EL (cell line): ENCODE measurements at places on chromosomes 3 and 15.

DNA sequence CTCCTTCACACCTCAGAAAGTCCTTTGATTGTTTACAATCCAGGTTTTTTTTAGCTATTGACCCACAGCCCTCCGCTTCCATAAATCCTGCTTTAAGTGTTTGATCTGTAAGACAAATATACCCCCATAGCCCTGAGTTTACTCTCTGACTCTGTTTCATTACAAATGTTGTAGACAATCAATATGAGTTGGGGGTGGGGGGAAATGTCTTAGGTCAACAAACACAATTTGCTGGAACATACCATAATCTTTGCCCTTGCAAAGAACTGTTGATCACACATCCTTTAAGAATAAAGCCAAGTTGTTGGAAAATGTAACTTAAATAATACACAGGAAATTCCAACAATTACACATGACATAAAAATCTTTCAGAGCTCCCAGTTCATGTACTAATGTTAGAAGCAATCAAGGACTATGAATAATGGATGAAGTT is 301.8 kb upstream of the SEMA6D start:
- peak; percentile 23 for DNase-seq

DNA sequence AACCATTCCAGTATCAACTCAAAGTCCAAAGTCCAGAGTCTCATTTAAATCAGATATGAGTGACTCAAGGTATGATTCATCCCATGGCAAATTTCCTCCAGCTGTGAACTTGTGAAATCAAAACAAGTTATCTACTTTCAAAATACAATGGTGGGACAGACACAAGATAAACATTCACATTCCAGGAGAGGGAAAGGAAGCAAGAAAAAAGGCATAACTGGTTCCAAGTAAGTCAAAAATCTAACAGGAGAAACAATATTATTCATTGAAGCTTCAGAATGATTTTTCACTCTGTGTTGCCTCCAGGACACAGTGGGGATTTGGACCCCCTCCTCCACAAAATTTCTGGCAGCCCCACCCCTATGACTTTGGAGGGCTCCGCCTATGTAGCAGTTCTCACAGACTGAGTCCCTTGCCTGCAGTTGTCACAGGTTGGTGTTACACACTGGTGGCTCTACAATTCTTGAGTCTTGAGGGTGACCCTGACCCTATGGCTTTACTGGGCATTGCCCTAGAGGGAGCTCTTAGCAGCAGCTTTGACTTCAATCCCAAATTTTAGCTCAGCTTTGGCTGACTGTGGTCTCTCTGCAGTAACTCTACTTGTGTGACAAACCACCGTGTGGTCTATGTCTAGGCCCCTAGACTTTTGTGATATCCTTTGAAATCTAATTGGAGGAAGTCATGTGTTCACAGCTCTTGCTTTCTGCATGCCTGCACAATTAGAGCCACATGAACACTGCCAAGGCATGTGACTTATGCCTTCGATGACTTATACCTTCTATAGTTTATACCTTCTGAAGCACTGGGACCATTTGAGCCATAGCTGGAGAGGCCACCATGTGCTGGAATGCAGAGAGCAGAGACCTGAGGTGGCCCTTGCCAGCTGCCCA is 644.2 kb downstream of the GRM7 start:
- no peak for DNase-seq

DNA sequence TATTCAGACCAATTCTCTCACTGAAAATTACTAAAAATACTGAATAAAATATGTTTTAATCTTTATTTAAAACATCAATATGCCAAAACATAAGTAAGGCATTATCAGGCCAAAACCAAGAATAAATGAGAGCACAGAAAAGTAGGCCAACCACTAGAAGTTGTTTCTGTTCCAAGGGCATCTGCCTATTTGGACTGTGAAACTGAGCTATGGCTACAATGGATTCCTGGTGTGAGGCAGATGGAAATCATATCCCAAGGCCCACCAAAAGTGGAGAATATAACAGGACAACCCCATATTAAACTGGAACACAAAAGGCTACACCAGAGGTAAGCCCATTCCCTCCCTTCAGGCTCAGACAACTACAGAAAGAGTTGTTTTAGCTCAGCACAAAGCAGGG is 302.8 kb upstream of the IL12A start:
- no peak for DNase-seq

DNA sequence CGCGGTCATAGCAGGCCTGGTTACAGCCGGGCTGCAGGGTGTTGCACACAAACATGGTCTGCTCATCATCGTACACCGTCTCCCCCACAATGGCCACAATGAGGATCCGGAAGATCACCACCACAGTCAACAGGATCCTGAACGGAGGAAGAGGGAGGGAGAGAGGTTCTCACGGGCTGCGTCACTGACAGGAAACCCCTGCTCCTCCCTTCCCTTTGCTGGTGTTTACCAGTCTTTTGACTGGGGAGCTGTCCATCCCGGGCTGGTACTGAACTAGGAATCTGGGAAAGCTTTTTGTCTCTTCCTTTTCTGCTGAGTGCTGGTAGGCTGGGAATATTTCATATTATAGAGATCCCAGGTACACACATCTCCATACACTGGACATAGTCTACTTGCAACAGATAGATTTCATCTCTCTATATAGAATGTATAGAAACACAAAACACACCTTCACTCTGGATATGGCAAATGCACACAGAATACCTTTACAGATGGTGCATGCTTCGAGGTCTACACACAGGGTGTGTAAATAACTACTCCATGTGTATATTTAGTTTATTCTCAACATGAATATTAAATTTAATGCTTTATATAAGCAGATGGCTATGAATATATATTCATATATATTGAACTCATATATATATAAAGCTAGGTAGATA is 1.4 kb downstream of the GJD2 start:
- peak; percentile 55 for DNase-seq

DNA sequence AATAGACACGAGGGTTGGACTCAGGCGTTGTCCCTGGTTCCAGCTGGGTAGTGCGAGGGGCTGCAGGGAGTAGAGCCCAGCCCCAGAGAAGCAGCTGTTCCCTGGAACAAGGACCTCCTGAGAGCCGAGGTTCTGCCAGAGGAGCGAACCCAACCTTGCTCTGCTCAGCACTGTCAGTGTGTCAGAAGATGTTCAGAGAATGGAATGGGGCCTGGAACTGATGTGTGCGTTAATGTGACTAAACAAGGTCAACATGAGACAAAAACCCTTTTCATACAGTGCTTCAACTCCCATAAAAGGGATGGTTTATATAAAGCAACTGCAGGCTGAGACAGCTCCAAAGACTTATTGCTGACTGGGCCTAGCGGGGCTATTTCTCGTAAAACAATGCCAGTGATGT is 35.5 kb upstream of the HACD2 start:
- no peak for DNase-seq

- DNase-seq, result peak; percentile 52
Measured at GRCh38 chr15:99729920-99730319, 3.3 kb downstream of the LYSMD4 start.

DNA sequence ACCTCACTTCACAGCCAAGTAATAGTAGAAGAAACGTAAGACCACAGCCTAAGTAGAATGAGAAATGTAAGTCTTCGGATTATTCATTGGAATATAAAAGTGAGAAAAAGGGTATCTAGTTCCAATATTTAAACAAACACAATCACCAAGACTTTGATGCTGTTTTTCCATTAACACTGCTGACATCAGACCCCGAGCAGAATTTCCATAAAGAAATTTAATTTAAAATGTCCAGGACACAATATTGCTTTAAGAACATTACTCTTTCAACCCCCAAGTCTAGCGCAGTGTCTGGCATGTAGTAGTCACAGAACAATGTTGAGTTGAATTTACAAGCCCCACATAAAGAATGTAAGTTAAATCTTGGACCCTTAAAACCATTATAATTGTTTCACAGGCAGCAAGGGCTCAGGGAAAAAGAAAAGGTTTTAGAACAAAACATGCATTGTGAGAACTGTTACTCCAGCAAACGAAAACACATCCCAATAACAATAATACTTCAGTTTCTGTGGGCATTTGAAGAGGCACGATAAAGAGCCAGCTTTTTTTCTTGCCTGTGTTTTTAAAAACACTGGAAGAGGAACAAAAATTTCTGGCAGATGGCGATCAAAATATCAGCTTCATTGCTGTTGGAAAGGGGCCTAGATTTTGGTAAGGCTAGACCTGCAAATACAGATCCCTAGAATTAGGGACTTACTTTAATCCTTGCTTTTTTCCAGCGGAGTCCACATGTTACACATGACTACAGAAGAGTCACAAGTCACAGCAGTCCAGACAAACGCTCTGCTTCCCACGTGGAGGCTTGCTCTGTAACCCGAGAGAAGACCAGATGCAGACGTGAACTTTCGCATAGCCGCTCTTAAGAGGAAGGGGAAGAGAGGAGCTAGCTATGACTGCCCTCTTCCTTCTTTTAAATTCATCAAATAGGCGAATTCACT is 77.9 kb upstream of the IGSF10 start:
- DNase-seq, result no peak

GRCh38 chr3:124107104-124107890 is 115.4 kb upstream of the ROPN1 start:
- no peak for DNase-seq

GRCh38 chr3:51024765-51025632 is 350.3 kb downstream of the DOCK3 start:
- no peak for DNase-seq

GRCh38 chr3:20022954-20023622 is 11.0 kb upstream of the PP2D1 start:
- DNase-seq, result no peak

GRCh38 chr3:16828815-16829214 is 55.9 kb upstream of the PLCL2 start:
- peak; percentile 63 for DNase-seq

DNA sequence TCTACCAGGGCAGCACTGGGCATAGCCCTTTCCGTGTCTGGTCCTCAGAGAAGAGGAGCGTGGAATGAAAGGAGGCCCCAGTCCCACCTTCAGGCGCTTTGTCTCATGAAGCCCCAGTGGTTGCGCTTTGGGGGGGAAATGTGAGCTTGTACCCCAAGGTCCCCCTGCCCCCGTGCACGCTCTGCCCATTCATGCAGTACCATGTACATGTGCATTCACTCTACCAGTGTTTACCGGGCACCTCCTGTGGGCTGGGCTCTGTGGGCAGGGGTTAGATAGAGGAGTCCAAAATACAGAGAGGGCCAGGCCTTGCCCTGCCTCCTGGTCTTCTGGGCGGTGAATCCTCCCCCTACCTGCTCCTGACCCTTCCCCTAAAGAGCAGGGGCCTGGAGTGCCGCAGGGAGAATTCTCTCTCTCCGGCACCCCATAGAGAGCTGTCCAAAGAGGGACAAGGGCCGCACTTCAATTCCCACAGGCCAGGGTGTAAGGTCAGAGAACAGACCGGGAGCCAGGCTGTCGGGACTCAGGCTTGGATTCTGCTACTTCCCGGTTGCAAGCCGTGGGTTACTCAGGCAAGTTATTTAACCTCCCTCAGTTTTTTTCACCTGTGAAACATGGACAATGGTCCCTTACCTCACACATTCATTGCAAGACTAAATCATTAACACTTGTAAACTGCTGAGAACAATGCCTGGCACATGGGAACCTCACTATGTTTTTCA is 153.4 kb downstream of the MEGF11 start:
- DNase-seq, result no peak

GRCh38 chr3:40876496-40876895 is 322.8 kb upstream of the CTNNB1 start:
- DNase-seq, result no peak

DNA sequence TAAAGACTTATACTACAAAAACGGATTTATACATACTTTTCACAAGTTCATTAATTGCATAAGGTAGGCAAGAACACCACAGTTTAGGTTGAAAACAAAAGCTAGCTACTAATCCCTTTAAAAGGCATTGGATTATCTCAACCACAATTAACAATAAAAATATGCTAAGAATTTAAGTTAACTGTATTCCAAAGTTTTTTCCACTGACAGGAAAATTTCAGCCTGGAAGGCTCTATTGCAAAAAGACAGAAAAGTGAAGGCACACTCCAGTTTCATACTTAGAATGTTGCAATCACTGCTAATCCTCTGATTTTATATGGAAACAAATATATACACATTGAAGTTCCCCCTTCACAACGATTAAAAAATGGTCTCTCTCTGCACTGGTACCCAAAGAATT is 71.5 kb downstream of the TJP1 start:
- no peak for DNase-seq

GRCh38 chr3:129032716-129033115 is 27.9 kb upstream of the GP9 start:
- no peak for DNase-seq

DNA sequence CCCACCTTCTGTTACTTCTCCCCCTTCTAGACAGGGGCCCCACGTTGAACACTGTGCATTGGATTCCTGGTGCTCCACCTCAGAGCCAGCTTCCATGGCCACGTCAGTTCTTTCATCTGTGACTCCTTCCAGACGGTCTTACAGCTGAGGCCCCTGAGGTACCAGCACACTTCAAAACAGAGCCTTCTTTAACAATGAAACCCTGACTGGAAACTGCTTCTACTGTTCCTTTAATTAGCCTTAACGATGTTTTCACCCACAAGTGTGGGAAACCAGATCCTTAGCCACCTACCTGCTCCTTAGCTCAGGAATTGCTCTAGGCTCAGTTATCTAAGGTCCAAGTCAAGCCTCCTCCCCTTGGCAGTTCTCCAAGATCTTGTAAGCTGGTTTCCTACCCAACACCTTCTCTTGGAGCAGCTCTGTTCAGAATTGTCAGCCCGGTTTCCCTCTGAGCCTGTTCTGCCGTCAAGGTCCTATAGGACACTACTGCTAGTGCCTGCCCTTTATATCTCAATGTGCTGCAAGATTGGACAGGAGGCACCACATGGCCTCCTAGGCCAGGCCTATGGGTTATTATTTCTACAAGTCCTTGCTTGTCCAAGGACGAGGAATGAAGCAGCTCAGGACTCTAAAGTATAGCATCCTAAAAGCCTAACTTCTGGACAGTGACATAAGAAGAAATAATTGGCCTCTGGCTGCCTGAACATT is 80.7 kb downstream of the FMN1 start:
- DNase-seq, result no peak

- no peak for DNase-seq
Measured at GRCh38 chr3:12349895-12350811, 61.3 kb downstream of the PPARG start.
